ENCODE measurements at places on chromosomes 13 and 19. TPM values are rescaled to one million over a fixed set of nuclear protein-coding genes. Genes with fewer than 3 reads are reported as not detected.

Gene OR7C2
- total RNA-seq: not detected

Gene SYNE4
- total RNA-seq: 0.29 TPM

- peak; percentile 13 for DNase-seq
Measured at GRCh38 chr13:39016787-39017186, 21.1 kb downstream of the PROSER1 start.

DNA sequence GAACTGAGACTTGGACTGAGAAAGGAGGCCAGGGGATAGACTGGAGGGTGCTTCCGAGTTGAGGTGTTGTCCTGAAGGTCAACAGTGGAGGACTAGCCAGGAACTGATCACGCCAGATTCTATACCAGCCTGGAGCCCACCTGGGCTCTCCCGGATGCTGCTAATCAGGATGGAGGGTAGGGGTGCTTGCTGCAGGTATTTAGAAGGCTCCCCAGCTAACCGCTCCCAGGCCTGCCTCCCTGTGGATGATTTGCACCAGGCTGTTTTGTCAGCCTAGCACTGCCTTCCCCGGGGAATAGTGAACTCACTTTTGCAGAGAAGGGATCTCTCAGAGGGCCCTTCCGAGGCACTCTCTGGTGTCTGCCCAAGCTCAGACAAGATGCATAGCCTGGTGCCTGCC is 60.5 kb upstream of the KCTD15 start:
- no peak for DNase-seq

- DNase-seq: no peak
Measured at GRCh38 chr19:49413348-49413747, 9.9 kb downstream of the PTH2 start.

- DNase-seq: peak; percentile 79
Measured at GRCh38 chr19:7928741-7929701, 3.1 kb upstream of the CTXN1 start.

Gene ZNF534
- not detected for total RNA-seq

GRCh38 chr19:17260842-17261325 is 3.7 kb downstream of the USHBP1 start:
- DNase-seq: peak; percentile 75

DNA sequence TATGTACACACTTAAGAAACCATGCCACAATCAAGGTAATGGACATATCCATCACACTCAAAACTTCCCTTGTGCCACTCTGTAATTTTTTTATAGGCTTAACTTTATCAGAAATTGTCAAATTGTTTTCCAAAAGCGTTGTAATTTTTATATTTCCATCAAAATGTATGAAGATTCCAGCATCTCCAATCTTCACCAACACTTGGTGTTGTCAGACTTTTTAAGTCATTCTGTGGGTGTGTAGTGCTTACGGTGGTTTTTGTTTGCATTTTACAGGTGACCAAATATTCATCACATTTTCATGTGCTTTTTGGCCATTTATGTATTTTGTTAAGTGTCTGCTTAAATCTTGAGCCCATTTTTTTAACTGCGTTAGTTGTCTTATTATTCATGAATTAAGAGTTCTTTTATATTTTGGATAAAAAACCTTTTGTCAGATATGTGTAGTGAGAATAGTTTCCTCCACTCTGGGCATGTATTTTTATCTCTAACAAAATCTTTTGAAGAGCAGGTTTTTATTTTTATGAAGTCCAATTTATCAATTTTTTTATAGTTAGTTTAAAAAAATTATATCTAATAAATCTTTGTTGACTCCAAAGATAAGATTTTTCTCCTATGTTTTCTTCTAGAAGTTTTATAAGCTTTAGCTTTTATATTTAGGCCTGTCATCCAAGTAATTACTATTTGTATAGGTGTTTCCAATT is 4.6 kb upstream of the ZNF45 start:
- no peak for DNase-seq

DNA sequence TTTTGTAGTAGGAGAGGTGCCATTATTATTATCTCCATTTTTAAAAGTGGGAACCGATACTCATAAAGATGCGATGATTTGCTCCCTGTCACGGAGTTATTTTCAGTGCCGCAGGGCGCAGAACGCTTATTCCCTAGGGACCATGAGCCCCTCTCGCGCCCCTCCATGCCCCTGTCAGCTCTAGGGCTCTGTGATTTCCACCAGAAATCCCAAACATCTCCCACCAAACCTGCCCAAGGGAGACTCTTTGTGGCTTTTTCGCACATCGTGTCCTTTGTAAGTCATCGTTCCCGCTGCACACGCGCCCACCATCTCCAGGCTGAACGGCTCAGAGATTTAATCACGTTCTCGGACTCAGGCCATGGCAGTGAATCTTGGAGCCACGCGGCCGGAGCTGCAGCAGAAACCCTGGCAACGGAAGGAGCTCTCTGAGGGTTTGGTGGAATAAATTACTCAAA is 105.1 kb downstream of the DNAJC15 start:
- no peak for DNase-seq

Gene FPR3
- not detected for total RNA-seq

Gene OR7A10
- total RNA-seq: not detected

DNA sequence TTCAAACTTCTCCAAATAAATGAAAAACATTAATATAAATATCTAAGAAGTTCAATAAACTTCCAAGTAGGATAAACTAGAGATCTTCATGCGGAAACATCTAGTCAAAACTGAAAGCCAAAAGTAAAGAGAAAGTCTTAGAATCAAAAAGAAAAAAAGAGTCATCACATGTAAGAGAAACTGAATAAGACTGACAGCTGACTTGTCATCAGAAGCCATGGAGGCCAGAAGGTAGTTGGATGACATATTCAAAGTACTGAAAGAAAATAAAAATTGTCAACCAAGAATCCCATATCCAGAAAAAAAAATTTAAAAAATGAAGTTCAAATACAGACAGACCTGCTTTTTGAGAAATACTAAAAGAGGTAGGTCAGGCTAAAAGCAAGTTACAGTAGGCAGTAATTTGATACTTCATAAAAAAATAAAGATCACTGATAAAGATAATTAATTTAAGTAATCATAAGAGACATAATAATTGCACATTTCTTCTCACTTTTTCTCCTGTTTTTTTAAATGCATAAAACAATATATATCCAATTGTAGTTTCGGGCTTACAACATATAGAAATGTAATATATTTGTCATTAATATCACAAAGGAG is 327.6 kb upstream of the PCDH9 start:
- DNase-seq: peak; percentile 21

DNA sequence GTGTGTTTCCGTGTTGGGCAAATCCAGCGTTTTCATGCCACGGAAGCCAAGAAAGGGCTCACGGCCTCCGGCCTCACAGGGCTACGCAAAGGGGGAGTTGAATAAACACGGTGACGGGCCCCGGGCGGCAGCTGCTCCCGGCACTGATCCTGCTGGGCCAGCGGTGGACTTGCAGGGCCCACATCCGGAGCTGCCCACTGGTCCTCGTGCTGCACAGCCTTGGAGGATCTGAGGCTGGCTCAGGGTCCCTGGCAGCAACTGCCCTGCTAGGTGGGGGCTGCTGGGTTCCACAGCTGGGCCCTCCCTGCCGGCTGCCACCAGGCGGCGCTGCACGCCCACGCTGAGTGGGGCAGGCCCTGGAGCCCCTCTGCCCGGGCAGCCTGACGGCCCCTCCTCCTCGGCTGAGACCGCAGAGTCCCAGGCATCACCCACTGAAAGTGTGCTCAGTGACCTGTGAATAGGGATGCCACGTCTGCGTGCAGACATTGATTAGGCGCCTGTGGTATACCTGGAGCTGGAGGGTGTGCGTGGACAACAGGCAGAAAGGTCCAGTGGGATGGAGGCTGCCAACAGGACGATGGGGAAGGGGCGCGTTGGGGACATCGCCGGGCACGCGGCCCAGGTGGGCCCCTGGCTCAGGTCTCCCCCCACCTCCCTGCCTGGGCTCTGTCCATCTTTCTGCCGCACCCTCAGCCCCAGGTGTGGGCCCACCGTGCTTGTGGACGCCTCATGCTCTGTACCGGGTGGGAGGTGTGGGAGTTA is 5.3 kb upstream of the HCN2 start:
- DNase-seq: no peak

- DNase-seq: no peak
Measured at GRCh38 chr13:77412860-77413259, 86.0 kb upstream of the MYCBP2 start.

DNA sequence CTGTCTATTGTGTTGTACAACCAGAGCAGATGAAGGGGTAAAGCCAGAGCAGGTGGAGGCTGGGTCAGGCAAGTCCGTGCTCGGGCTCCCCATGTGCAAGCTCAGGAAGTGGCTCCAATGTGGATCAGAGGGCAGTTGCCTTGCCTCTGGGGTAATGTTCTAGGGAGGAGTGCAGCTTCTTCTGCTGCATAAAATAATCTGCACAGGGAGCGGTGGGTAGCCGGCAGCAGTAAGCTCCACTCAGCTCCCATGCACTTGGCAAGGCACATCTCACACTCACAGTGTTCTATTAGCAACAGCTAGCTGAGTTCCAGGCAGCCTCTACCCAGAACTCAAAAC is 565.3 kb upstream of the SLITRK1 start:
- no peak for DNase-seq

- DNase-seq: no peak
Measured at GRCh38 chr13:46401432-46401831, 14.4 kb upstream of the RUBCNL start.

- DNase-seq: no peak
Measured at GRCh38 chr13:46396341-46396740, 9.3 kb upstream of the RUBCNL start.

- no peak for DNase-seq
Measured at GRCh38 chr13:77079902-77080413, 53.0 kb upstream of the FBXL3 start.
